Muscle of arm (tissue), 14 donors: ENCODE measurements at places on chromosomes 13 and 19. TPM values are rescaled to one million over a fixed set of nuclear protein-coding genes. Genes with fewer than 3 reads are reported as not detected.
A peak's percentile ranks its signal among the peaks of the same experiment; 100 is the strongest.

CYP2A6 gene
- 0.21 TPM for polyA plus RNA-seq

OR7D2 gene
- polyA plus RNA-seq, result 0.12 TPM

TNNI3 gene
- polyA plus RNA-seq, result 3.1 TPM

OLFM4 gene
- 0.77 TPM for polyA plus RNA-seq

KISS1R gene
- polyA plus RNA-seq, result not detected

ZNF224 gene
- 11.9 TPM for polyA plus RNA-seq

DNA sequence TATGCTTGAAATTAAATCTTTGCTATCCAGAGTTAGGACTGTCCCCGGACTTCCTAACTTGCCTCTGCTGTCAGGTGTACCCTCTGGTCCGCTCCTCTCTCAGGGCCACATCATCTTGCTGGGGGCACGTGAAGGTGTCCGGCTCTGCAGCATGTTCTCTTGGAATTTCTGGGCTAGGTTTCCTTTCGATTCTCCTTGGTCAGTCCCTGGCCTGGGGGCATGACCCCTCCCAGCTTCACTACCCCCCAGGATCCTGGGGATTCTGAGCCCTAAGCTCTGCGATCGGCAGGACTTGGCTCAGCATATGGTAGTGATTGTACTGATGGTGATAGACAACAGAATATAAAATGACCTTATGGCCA is 5.1 kb upstream of the GPI start:
- no peak for DNase-seq

DNA sequence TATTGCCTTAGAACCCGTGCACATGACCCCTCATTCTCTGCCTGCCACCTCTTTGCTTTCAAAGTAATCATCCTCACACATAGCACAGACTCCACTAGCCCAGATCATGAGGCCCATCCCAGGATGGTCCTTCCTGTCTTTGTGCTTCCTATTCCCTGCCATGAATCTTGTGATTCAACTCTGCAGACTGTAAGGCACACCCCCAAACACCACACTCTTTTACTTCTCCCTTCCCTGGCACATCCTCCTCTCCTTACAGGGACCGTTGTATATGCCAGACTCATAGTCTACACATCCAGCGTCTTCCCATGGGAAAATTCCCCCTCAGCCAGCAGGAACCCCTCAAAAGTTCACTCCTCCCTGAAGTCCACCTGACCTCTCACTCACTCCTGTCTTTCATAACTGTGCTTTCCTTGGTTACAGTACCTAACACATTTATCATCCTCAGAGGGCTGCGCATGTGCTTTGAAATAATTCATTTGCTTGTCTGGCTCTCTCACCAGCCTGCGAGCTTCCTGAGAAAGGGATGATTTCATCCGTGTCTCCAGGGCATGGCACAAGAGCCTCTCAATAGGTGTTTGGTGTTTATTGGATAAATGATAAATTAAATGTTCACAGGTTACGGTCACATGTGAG is 26.8 kb upstream of the LRCH1 start:
- no peak for DNase-seq

DNA sequence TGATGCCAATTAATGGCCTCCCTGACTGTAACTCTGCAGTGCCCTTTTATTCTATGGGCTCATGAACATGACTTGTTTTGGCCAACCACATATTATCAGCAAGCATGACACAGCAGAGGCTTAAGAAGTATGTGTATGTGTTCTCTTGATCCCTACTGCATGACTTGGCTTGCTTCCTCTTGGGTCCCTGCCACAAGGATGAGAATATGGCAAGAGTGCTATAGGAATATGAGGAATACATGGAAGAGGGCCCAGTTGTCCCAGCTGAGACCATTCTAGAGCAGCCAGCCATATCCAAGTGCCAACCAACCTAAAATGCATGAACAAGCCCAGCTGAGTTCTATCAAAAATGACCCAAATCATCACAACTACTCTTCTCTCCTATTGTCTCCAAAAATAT is 576.7 kb upstream of the PCDH9 start:
- DNase-seq, result peak; percentile 31

- DNase-seq, result no peak
Observed at GRCh38 chr13:82627183-82627582, 1255.1 kb downstream of the SLITRK1 start.

- DNase-seq, result no peak
Observed at GRCh38 chr13:99332456-99332855, 25.3 kb upstream of the GPR183 start.

DNA sequence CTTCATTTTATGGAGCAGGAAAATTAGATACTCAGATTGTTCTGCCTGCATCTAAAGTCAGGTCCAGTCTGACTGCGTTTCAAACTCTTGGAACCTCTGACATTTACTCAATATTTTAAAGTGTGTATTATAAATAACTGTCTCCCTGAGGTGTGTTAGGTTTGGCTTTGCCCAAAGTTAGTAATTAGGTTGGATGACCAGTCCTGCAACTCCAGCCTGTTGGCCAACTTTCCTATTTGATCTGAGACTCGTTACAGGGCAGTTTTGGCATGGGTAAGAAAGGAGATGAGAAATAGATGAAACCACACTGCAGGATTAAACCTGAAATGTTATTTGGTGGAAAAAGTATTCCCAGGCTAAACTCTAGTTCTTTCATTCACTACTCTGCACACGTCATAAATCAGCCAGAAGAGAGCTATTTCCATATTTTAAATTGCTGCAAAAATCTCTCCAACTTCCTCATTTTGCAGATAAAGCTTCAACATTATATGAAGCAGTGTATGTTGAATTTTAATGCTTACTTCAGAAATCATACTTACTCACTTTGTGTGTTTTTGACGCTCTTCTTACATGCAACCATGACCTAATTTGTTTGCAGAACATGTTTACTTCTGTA is 357.1 kb downstream of the DCT start:
- no peak for DNase-seq

- no peak for DNase-seq
Observed at GRCh38 chr13:112904436-112904960, 64.5 kb upstream of the MCF2L start.

- DNase-seq, result no peak
Observed at GRCh38 chr13:79392882-79393563, 13.0 kb downstream of the RBM26 start.

DNA sequence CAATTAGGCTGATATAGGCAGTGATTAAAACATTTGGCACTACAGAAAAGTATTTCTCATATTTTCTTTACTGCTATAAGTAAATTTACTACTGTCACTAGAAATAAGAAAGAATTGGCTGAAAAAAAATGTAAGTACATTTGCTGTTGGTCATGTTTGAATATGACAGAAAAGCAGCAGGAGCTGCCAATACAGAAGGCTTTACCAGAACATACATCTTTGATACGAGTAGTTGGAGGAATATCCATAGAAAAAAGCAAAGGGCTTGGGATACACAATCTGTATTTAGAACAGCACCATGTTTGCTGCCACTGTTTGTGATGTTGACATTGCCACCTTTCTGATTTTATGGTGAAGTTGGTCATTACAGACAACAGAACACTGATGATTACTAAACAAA is 21.6 kb downstream of the PCDH9 start:
- DNase-seq, result no peak

DNA sequence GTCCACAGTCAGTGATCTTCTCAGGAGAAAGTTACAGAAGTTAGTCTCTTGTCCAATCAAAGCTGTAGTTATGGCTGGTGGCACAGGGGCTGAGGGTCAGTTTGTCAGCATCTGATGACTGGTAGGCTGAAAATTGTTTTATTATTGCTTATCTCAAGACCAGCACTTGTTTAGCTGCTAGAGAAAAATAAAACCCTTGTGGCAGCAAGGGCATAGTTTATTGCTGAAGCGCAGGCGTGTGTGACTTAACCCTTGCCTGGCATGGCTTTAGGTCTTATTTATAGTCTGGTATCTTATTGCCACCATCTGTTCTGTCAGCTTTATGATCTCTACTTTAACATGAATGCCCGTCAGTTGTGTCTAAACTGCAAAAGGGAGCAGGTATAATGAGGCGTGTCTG is 154.7 kb downstream of the USP12 start:
- DNase-seq, result no peak

DNA sequence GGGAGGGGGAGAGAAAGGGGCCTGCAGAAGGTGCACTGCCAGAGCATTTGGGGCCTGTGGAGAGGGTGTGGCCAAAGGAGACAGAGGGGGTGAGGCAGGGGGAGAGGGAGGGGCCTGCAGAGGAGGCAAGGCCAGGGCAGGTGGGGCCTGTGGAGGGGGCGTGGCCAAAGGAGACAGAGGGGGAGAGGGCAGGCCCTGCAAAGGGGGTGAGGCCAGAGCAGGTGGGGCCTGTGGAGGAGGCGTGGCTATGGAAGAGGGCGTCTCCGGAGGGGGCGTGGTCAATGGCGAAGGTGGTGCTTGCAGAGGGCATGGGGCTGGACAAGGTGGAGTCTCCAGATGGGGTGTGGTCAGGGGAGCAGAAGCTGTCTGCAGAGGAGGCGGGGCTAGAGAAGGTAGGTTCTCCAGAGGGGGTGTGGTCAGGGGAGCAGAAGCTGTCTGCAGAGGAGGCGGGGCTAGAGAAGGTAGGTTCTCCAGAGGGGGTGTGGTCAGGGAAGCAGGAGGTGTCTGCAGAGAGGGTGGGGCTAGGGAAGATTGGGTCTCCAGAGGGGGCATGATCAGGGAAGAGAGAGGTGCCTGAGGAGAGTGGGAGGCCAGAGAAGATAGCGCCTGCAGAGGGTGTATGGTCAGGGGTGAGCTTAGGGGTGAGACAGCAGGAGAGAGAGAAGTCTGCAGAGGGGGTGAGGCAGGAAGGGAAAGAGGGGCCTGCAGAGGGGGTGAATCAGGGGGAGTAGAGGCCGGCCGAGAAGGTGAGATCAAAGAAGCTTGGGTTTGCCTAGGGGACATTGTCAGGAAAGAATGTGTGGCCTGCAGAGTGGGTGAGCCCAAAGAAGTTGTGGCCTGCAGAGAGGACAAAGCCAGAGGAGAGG is 3.4 kb downstream of the PRR36 start:
- no peak for DNase-seq

- DNase-seq, result peak; percentile 48
Observed at GRCh38 chr19:17079710-17080439, 4.3 kb downstream of the MYO9B start.

DNA sequence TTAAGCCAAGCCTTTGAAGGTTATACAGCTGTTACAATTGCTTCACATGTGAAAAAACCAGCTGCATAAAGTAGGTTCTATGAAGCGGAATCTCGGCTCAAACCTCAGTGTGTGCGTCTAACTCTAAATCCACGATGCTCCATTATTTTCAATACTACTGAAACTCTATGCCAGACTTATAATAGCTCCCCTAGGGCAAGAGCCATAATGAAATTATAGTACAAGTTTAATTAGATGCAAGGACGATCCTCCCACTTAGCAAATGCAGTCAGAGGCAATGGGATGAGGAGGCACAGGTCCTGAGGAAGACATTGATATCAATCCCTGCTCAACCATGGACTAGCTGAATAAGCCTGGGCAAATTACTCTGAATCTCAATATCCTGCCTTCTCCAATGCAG is 31.1 kb downstream of the SLC7A1 start:
- DNase-seq, result no peak

DNA sequence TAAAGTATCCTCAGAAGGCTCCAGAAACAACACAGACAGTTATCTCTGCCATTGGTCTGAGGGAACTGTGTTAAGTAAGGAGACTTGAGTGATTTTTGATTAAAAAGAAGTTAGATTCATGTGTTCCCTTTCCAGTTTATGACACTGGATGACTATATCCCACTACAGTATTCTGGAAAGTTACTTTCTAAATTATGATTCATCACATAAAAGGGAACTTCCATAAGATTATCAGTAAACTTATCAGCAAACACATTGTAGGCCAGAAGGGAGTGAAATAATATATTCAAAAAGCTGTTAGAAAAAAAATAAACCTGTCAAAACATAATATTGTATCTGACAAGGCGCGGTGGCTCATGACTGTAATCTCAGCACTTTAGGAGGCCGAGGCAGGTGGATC is 700.0 kb downstream of the SLITRK6 start:
- no peak for DNase-seq

DNA sequence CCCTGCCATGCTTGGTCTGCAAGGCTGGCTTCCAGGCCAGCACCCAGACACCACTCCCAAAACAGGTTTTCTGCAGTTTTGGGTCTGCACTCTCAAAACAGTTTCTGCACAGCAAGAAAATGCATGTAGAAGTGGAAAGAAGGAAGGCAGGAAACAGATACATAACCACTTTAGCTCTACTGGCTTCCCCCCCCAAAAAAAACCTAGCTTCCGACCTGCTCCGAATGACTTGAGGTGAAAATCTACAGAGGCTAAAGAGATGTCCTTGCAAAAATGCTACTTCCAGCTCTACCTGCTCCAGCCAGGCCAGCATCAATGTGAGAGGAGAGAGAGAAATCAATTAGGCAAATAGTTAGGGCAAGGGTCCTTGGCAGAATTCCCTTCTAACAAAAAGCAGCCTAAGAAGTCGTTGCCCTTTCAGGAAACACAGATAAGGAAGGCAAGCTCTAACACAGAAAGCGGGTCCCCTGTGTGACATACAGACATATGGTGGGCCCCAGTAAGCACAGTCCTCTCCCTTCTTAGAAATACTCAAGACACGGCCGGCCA is 3.4 kb downstream of the C19orf12 start:
- DNase-seq, result no peak
